ENCODE measurements at places on chromosomes 1 and 21.

DNA sequence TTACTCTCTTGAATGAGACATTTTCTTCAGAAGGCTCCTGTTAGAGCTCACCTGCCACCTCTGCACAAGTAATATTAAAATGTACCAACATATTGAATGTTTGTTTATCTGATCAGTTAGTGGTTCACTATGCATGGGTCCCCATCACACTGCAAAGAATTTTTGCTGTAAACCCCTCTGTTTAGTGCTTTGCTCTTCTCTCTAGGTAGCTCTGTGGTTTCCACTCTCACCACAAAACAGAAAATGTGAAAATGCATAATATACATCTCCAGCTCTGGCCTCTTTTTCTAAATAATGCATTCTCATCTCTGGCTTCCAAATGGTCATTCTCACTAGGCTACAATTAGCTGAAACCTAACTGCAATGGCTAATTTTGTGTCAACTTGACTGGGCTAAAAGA lies 176.7 kb downstream of the TRIM33 start:
- no peak for DNase-seq

GRCh38 chr21:36806103-36806502 lies 107.2 kb downstream of the SIM2 start:
- DNase-seq, result no peak

GRCh38 chr1:100266741-100267140 lies 725 bp downstream of the RTCA start:
- DNase-seq, result no peak

DNA sequence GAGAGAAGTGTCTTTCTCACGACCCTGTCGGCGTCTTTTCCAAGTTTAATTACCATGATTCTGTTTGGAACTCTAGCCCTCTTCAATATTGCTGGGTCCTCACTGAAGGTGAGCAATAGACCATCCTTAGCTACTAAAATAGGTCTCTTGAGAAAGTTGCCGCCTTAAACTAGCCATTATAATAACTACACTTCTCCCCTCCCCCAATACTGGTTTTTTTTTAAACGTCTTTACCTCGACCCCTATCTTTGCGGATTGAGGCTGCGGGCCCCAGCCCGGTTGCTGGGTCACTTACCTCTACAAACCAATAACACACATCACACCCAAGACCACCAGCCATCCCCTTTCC lies 672 bp downstream of the ENSA start:
- DNase-seq, result no peak

- no peak for DNase-seq
These were observed 75.2 kb downstream of the BEND5 start for GRCh38 chr1:48701445-48701844.

DNA sequence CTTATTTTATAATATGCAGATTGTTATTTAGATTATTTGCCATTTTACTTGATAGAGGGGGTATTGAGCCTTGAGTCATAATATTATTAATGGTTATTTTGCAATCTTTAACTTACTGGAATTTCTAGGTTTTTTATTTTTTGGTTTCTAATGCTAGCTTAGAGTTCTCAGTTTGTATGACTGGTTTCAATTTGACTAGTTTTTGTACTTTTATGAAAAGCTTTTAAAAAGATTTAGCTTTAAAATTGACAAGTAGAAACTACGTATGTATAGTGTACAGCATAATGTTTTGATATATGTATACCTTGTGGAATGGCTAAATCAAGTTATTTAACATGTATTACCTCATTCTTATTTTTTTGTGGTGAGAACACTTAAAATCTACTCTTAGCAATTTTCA lies 41.5 kb downstream of the CEP350 start:
- DNase-seq, result no peak

DNA sequence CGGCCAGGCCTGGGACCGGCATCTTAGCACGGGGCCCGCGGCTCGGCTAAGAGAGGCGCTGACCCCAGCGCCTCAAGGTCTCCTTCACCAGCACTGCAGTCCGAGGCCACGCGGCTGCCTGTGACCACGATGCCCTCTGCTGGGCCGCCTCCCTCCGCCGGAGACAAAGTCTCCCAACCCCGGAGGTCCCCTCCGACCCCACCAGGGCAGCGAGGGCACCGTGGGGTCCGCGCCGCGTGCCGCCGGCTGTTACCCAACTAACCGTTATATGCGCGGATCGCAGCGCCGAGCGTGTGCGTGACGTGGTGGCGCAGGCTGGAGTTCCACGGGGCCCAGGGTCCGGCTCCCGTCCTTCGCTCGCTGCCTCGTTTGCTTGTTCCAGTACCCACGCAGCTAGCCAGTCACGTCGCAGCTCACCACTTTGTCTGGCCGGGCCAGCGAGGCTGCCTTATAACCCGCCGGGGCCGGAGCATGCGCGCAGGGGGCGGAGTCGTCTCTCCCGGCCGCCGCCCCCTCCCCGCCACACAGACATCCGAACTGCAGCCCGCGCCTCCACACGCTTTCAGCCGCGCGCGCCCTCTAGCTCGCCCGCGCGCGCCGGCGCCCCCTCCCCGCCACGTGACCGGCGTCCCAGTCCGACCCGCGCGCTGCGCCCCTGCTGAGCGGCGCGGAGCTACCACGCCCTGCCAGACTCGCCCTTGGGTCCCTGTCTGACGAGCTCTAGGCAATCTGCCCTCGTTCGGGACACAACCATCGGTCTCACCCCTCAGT lies at the start of gene SLC16A1:
Gene SLC16A1, minus strand, starts transcription at position 424 of the 771 bp plus-strand sequence. CDS start 26,888 bp downstream, outside the sequence.
- DNase-seq, result peak; percentile 89

DNA sequence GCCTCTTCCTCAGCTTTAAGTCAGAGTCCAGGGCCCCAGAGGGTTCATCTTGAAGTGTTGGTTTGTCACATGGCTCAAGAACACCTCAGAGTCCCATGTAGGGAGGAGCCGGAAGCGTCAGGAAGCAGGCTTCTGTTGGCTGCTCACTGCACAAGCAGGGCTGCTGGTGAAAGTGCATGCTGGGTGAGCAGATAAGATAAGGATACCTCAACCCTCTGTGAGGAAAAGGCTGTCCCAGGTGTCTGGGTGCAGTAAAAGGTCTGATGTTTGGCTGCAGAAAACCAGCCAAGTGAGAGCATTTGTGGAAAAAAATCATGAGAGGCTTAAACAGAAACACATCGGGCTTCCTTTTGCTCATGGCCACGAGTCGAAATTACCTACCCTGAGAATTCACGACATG lies 6.2 kb upstream of the TEX35 start:
- no peak for DNase-seq

DNA sequence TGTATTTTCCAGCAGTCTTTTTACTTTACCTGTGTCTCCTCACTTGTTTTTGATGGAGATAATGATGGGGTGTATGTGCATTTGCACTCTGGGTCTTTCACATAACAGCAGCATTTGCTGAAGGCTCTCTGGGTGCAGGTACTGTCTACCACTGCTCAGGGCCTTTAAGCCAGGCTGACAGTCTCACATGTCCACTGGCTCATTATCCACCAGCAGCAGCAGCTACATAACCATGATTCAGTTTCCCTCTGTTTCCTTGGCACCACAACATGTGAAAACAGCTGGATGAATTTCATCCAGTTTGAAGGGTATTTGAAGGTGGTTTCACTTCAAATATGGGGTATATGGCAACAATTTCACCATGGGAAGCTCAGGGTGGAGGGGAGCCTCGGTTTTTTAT lies 41.2 kb upstream of the ROR1 start:
- DNase-seq, result no peak

DNA sequence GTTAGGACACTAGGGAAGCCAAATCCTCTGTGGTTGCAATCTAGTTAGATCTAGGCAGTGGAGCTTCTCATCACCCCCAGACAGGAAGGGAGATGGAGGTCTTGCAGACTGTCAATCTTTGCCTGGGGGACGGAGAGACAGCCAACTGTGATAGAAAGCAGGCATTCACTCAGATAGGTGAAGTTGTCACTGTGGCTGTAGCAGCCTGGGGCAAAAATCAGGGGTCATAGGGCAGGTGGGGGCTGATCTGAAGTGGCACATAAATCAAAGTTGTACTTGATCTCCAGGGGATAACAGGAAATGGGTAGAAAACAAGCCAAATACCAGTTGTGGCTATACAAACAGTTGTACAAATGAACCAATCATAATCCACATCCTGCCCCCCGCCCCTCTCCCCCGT lies 620.9 kb upstream of the USP24 start:
- DNase-seq, result no peak

- no peak for DNase-seq
These were observed 47.3 kb upstream of the SSBP3 start for GRCh38 chr1:54453509-54453908.

GRCh38 chr1:224203243-224204016 lies 20.4 kb downstream of the DEGS1 start:
- DNase-seq, result no peak

DNA sequence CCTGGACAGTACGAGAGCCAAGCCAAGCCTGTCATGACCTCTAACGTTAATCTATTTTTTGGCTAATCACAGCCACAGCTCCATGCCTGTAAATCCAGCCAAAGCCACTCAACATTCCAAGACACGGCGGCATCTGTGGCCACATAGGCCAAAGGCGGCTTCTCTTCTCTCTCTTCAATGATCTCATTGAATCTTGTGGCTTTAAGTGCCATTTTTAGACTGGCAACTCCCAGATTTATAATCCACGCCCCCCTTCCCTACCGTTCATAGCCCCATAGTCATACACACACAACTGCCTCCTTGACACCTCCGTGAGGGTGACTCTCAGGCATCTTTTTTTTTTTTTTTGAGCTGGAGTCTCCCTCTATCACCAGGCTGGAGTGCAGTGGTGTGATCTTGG lies 5.7 kb upstream of the SELENON start:
- no peak for DNase-seq

GRCh38 chr1:222454186-222454585 lies 93.7 kb downstream of the HHIPL2 start:
- no peak for DNase-seq

DNA sequence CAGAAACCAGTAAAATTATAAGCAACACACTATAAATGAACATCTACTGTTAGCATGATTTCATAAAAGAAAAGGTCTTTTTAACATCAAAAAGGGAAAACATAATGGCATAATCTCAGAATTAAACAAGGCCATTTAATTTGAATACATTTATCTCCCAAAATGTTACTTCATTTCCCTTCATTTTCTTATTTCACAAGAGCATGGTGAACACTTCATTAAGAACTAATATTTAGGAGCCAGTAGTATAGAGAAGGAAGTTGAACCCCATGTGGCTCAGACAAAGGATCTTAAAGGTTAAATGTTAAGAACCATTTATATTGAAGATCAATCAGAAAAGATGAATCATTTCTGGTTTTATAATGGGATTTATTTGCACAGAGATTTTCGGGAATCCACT lies 981.7 kb downstream of the TTLL7 start:
- no peak for DNase-seq

GRCh38 chr1:43994794-43995790 lies 3.7 kb downstream of the CCDC24 start:
- DNase-seq, result no peak

DNA sequence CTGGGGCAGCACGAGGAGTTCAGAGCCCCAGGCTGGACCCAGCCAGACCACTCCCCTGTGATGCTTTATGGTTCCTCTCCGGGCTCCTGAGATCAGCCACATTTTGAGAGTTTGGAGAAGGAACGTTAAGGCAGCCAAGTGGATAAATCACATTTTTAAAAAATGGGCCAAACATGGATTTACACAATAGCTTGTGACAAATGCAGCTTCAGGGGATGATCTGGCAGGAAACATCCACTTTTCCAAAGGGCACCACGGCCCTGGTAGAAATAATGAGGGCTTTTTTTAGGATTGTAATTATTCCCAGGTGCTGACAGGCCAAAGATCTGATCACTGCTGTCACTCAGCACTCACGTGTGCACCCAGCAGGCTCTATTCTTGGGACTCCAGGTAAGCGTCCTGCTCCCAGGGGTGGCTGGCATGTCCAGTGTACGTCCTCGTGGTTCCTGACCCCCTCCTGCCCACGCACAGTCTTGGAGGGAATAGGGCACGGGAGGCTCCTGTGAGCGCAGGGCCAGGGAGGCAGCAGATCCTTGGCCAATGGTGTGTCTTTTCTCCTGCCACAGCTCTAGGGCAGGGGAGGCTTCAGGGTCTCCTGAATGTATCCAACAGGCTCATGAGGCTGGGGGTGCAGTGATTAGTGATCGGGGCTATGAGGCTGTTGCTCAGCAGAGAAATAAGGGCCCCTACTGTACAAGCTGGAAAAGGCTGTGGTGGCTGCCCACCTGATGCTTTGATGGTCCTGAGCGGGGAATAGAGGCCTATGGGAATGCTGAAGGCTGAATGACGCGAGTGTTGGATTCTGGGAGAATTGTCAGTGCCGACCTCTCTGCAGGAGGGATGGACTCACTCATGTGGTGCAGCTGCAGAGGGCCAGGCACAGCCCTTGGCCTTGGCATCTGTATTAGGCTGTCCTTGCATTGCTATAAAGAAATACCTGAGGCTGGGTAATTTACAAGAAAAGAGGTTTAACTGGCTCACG lies 415.7 kb downstream of the PTPRU start:
- DNase-seq, result no peak

DNA sequence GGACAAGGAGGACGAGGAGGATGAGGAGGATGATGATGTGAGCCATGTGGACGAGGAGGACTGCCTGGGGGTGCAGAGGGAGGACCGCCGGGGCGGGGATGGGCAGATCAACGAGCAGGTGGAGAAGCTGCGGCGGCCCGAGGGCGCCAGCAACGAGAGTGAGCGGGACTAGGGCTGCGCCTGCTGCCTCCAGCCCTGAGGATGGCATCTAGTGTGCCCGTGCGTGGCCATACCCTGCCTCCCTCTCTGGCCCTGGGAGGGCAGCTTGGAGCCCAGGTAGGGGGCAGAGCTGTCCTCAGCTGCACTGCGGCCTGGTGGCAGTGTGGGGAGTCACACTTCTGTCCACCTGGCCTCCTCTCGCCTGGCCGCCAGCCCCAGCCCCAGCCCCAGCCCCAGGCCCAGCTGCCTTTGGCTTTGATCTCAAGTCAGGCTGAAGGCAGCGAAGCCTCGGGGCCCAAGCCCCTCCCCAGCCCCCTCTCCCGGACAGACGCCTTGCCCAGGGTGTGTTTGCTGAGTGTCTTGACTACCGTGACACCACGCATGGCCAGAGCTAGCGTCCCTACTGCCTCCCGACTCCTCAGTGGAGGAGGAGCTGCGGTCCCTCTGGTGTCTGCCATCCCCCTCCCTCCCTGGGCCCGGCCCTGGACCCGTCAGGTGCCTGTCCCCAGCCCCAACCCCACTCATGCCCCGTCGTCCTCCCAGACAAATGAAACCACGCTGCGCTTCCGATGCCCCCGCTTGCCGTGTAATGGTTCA lies 155.2 kb downstream of the PEX14 start:
- DNase-seq, result no peak

- no peak for DNase-seq
These were observed 18.3 kb downstream of the SLFNL1 start for GRCh38 chr1:41003127-41003639.

GRCh38 chr1:77238462-77238861 lies 19.2 kb upstream of the PIGK start:
- DNase-seq, result no peak

- no peak for DNase-seq
These were observed 1.3 kb downstream of the CRNN start for GRCh38 chr1:152412756-152413155.

DNA sequence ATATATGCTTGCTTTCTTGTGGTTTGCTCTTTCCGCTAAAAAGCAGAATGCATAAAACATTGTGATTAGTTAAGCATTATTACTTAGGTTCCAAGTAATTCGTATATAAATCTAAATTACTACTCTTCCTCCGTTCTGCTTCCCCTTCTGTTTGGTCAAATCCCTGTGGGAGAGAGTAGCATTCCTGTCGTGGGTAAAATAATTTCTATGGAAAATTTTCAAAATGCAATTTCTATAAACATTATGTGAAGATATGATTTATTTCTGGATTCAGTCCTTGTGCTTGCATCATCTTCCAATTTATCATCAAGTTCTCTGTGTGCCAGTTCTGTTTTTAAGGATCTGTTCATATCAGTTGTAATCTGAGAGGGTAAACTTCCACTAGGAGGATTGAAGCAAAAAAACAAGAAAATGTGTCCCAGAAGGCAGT lies 7.2 kb upstream of the WARS2 start:
- DNase-seq, result no peak
